ENCODE measurements at places on chromosomes 7 and 10.

DNA sequence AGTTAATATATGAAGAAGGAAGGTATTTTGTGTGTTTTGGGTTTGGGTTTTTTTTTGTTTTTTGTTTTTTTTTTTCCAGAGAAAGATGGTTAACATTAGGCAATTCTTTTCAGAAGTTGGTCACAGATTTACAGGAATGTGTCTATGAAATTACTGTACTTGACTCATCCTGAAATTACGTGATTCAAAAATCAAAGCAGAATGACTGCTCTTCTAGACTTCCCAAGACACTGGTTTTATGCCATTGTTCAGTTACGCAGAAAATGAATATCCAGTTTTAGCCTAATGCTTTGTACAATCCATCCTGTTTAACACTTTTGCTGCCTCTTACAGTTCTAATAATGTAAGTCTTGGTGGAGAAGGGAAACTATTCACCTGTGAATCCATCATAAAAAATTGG lies 39.7 kb upstream of the CELF2 start:
- no peak for DNase-seq

- no peak for DNase-seq
These were observed 53.2 kb downstream of the GSAP start for GRCh38 chr7:77362905-77363304.

GRCh38 chr10:58992830-58993460 lies 183.5 kb upstream of the PHYHIPL start:
- no peak for DNase-seq

GRCh38 chr10:74044419-74044818 lies 46.5 kb downstream of the VCL start:
- no peak for DNase-seq

- DNase-seq = no peak
These were observed 1.3 kb downstream of the RFC2 start for GRCh38 chr7:74252893-74253292.

GRCh38 chr7:2837496-2837895 lies 6.6 kb downstream of the GNA12 start:
- no peak for DNase-seq

DNA sequence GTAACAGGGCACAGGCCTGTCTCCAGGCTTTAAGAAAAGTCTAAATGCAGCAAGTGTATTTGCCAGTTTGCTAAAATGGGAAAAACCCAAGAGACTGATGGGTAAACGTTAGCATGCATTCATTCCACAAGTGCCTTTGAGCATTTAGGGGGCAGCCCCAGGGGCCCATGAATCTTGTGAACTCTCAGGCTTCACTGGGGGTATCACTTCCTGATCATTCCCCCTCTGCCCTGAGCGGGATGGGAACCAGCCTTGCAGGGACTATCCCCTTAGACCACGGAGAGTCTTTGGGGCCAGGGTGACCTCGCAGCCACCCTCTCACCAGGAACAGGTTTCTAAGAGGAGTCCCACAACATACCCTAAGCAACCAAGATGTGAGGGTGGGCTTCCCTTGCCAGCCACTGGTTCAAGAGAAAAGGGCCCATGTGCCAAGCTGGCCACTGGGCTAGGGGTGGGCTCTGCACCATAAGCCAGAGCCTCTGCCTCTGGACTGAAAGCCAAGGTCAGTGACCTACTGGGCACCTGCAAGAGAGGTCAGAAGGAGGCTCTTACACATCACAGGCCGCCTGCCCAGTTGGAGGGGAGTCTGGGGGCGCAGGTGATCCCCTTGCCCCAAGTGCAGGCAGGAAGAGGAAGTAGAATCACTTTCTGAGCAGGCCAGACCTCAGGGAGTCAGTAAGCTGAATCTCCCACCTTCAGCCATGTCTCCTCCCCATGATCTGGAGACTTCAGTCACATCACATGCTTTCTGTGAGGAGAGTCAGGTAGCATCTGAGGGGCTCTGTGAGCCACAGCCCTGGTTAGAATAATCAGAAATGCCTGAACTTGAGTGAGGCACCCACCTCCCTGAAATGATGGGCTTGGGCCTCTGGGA lies 75.0 kb downstream of the C10orf105 start:
- no peak for DNase-seq

GRCh38 chr10:16960551-16960950 lies 143.3 kb upstream of the RSU1 start:
- no peak for DNase-seq

GRCh38 chr7:12719981-12720865 lies 32.8 kb downstream of the ARL4A start:
- no peak for DNase-seq

Data from activated CD4-positive, alpha-beta T cell treated with anti-CD3 and anti-CD28 coated beads for 4 hours (primary cell).